Cerebellum (tissue), 4 donors: ENCODE measurements at places on chromosomes 2 and 18.

DNA sequence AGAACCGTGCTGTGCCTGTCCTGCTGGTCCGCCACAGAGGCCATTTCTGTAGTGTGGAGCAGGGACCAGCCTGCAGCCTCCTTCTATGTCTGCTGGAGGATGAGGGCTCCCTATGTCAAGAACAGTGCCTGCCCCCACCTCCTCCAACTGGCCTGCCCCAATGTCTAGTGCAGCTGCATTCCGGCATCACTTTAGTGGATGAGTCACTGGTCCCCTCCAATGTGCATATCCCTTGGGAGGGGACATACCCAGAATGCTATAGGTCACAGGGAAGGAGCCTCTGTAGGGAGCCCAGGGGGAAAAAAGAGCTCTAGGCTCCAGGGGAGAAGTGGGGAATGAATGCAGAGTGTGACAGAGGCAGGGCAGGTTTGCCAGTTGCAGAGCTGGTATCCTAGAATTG is 219.6 kb downstream of the CELF4 start:
- no peak for DNase-seq

DNA sequence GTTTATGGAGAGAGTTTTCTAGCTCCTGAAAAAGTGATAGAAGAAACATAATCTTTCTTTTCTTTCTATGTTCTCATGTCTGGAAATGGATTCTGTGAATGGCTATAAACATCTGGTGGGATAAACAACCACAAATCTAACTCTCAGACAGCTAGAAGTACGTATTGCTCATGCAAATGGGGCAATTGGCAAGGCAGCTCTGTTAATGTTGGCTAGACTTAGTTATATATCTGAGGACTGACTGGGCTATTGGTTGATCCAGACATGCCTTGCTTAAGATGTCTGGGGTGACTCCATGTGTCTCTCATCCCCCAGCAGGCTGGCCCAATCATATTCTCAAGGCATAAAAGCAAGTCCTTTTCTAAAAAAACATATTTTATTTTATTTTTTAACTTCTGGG is 939.2 kb upstream of the NRXN1 start:
- DNase-seq, result no peak

GRCh38 chr2:206477296-206477695 is 34.0 kb downstream of the ADAM23 start:
- DNase-seq, result no peak

DNA sequence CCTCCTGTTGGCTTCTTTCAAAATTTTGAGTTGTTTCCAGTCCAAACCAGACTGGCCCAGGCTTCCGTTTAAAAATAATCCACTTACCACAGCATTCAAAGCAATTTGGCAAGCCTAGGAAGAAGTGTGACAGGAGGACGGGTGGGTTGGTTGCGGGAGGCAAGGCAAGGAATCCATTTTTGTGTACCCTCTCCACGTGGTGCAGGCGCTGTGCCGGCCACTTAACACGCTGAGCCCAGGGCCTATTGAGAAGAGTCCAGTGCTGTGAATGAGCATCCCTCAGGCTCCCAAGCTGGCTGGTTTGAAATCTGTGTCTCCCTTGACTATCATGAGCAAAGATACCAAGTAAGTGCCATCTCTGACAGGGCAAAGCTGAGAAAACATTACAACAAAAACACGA is 160.9 kb downstream of the NCKAP5 start:
- DNase-seq, result no peak

DNA sequence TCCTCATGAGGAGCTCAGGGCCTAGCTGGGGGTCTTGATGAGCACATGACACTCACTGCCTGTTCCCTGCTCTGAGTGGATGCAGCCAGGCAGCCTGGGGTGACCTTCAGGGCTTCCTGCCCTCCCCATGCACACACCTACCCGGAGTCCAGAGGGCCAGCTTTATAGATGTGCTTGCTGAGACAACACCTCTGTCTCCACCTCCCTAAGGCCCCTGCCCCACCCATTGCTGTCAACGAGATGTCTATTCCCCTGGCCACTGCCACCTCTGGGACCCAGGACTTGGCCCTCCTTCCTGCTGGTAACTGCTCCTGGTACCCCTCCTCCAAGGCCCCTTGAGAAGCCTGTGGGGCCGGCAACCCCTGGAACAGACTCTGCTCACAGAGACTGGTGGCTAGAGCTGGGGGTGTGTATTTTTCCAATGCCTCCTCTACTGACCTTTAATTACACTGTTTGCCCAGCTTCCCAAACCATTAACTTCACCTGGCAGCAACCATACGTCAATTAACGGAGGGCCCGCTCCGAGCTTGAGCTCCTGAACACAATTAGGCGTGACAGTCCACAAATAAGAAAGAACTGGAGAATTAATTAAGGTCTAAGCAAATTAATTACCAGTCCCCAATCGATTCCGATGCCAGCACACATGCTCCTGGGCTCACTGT is 66.3 kb downstream of the EMX1 start:
- no peak for DNase-seq

DNA sequence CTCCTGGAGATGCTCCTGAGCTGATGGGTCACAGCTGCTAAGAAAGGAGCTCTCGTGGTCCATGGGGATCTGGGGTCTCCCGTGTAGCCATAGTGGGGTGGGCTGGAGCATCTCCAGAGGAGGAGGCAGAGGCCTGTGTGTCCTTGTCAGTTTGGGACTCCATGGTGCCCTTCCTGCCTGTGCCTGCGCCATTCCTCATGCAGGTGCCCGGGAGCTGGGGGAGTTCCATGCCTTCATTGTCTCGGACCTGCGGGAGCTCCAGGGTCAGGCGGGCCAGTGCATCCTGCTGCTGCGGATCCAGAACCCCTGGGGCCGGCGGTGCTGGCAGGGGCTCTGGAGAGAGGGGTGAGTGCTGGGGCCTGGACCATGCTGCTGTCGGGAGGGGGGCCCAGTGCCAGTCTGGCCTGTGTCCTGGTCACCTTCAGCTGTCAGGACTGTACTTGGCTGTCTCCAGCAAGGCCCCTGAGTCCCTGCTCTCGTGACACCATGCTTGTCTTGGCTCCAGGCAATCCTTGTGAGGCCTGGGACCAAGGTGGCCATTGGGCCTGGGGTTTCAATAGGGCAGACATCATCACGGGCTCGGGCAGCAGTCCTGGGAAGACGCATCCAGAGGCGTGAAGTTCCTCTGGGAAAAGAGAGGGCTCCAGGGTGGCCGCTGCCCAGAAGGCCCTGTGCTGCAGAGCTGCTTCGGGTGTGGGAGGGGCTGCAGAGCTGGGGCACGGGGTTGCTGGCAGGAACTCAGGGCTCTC is 7.3 kb downstream of the CAPN10 start:
- no peak for DNase-seq

DNA sequence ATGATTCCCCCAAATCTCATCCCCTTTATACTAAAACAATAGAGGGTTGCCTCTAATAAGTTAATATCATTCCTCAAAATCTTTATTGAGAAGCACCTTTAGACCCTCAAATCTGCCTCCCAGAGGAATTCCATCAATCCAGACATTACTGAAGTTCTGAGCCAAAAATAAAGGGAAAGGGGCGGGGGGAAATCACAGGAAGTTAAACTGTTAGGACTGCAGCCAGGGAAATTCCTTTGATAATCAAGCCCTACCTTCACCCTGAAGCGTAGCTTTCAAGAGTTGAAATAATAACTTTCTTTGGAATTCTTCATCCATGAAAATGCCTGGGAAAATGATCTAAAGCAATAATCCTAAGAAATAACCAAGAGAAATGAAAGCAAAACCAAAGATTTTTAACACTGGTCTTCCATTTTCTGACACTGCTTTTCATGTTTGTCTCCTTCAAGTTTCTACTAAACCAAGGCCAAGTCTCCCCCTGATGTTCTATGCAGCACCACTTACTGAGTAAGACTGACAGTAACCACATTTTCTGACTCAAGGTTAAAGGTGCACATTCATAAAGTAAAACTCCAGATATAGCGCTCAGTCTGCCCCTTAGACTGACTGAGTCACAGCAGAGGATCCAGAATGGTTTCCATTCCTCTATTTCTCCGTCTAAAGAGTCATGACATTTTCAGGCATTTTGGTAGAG is 78.2 kb downstream of the TCF4 start:
- no peak for DNase-seq

GRCh38 chr2:60608679-60609078 is 55.2 kb upstream of the BCL11A start:
- no peak for DNase-seq

- no peak for DNase-seq
These were observed 122.1 kb upstream of the MMADHC start for GRCh38 chr2:149709496-149710263.

DNA sequence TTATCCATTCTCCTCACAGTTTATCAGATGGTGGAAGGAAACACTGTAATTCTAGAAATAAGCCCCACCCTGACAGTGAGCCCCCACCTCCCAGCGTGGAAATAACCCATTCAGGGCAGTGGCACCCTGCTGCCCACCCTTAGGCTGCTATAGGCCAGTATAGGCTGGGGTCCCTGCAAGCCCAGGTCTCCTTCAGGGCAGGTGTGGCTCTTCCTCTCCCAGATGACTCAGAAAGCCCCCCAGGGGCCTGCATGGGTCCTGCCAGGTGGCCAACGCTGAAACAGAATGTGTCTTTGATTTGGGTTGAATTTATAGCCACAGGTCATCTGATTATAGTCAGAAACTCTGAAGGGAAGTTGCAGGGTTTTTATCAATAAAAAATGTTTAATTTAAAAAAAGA is 136.4 kb downstream of the SH3RF3 start:
- no peak for DNase-seq

DNA sequence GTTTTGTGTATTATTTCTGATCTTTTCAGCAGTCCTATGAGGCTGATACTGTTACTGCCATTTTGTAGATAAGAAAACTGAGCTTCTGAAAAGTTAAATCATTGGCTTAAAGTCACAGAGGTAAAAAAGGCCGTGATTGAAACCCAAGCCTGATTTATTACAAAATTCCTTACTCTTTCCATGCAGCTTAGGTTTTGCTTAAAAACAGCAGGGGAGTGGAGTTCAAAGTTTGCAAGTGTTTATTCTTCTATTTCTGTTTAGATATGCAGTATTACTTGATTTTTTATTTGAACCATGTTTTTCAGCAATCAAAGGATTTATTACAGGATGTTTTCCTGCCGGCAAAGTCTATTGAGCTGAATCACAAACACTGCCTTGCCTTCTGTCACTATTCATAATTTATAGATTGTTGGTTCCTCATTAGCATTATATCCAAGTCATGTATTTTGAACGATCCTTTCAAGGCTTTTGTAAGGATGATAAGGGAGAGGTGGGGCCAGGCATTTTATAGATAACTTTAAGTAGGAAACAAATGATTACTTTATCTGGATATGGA is 31.9 kb upstream of the MSTN start:
- no peak for DNase-seq
